ENCODE measurements at places on chromosomes 1 and 21. TPM values are rescaled to one million over a fixed set of nuclear protein-coding genes. Genes with fewer than 3 reads are reported as not detected.

DNA sequence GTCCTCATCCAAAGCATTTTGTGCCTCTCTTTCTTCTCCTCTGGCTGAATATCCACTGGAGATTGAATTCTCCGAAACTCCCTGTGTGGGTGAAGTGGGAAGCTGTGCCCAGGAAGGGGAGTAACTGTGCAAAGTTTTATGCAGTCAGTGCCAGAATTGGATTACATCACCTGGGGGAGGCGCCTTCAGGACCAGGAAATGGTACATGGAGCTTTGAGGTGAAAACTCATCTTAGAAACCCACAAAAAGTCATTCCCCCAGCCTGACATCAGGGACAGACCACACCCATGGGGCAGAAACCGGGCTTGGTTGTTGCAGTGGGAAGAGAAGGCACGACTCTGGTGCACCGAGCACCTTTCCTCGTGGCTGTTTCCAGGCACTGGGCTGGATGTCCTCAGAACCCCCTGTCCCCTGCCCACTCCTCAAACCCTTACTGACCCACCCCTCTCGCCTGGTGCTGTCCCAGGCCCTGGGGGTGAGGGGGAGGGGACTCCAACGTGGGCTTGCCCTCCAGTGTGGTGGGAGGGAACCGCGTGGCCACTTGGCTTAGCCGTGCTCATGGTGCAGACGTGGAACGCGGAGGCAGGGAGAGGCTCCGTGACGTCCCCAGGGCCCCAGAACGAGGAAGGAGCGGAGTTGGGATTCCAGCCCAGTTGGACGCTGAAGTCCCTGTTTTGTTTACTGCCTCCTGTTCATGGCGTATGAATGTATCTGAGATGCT, 15.7 kb downstream of the TFF3 start:
- DNase-seq: no peak

DNA sequence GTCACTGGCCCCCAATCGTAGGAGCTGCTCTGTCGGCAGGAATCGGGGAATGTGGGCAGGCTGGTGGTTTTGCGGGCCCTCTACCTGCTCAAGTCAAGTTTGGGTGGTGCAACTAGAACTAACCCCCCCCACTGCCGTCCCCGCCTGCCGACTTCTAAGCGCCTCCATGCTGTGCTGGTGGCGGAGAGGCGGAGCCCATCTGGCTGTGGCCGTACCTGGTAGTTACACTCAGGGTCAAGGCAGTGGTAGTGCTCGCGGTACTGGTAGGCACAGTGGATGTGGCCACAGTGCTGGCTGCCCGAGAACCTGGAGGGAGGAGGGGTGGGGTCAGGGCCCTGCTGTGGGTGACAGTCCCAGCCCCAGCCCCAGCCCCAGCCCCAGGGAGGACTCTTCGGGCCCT, 140.0 kb downstream of the CASZ1 start:
- DNase-seq: no peak

GRCh38 chr1:22315315-22316078, 136.2 kb upstream of the ZBTB40 start:
- DNase-seq: no peak

GRCh38 chr1:167924543-167925231, 10.8 kb upstream of the ADCY10 start:
- DNase-seq: no peak

GRCh38 chr21:20617130-20617529, 381.1 kb upstream of the NCAM2 start:
- DNase-seq: no peak

DNA sequence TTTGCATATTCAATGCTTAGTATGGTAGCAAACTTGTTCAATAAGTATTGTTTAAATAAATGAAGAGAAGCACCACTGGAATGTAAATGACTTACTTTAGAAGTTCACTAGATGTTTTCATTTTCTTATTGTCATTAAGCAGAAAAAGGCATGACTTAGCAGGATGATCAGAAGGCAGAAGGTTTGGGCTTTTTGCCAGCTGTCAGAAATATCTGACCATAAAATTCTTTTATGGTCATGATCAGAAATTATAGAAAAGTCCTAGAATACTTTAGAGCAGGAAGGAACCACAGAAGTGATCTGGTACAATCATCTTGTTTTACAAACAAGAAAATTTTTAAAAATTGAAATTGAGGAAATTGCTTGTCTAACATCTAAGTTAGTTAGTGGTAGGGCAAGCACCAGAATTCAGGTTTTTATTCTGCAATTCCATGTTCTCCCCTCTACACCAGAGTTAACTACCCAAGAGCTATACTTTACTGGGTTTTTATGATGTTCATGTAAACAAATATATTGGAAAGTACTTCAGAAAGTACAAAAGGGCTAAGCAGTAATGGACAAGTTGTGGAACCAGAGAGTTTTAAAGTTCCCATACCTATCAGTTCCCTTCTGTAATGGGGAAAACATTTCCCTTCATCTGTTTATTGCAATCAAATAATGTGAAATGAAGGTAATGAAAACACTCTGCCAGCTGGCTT, 10.1 kb downstream of the FMO5 start:
- no peak for DNase-seq

- no peak for DNase-seq
Measured at GRCh38 chr1:27542463-27543273, 52.7 kb upstream of the WASF2 start.

CELA3A gene
- total RNA-seq: not detected

CELA2B gene
- not detected for total RNA-seq

DCST1 gene
- 0.60 TPM for total RNA-seq

MSH4 gene
- total RNA-seq: 0.61 TPM
